Activated naive CD4-positive, alpha-beta T cell treated with anti-CD3 and anti-CD28 coated beads, Interleukin-2, amount 50 U/mL, for 72 hours (primary cell): ENCODE measurements at places on chromosomes 1 and 21. TPM values are rescaled to one million over a fixed set of nuclear protein-coding genes. Genes with fewer than 3 reads are reported as not detected.

ZNF684 gene
- total RNA-seq, result 13.3 TPM

ZBTB37 gene
- total RNA-seq, result 9.5 TPM

LDLRAD2 gene
- total RNA-seq, result 0.08 TPM

DNA sequence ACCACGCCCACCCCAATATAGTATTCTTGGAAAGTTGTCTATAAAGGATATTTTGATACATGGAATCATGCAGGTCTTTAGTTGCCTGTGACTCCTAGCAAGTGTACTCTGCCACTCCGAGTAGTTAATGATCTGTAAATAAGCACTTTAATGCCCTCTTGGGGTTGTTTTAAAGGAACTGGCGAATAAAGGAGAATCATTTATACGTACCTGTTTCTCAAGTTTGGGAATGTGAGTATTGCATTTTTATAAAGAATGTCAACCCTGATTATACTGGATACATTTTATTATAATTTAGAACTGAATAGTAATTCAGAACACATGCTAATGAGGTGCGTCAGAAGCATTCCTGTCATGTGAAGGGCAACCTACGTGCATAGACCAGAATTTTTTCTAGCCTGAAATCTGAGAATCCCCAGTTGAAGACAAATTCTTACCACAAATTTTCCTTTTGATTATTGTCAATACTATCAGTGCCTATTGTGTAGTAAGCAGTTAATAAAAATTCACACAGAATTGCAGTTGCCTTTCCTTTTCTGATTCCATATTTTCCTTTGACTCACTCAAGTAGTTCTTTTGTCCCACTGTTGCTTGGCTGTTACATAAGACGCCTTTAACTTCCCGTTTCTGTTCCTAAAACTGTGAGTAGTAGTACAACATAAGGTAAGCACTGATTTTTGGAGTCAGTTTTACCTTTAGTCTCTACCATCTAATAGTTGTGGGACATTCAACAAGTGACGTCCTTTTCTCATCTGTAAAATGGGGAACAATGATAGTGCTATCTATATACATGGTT lies 5.1 kb downstream of the AHCYL1 start:
- DNase-seq, result no peak

DNA sequence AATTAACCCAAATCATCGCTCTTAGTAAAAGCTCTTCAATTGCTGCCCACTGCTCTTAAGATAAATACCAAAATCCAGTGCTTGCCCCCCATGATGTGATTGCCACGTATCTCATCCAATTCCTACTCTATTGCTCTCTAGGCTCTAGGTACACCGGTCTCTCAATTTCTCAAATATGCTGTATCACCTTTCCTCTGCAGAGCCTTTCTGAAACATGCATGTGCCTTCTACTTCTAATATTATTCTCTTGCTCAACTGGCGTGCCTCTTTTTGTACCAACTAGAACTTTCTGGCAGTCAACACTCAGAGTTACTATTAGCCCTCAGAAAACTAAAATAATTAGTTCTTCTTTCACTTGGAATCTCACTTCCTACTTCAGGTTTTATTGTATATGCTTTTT lies 111.7 kb upstream of the LBR start:
- no peak for DNase-seq

DNA sequence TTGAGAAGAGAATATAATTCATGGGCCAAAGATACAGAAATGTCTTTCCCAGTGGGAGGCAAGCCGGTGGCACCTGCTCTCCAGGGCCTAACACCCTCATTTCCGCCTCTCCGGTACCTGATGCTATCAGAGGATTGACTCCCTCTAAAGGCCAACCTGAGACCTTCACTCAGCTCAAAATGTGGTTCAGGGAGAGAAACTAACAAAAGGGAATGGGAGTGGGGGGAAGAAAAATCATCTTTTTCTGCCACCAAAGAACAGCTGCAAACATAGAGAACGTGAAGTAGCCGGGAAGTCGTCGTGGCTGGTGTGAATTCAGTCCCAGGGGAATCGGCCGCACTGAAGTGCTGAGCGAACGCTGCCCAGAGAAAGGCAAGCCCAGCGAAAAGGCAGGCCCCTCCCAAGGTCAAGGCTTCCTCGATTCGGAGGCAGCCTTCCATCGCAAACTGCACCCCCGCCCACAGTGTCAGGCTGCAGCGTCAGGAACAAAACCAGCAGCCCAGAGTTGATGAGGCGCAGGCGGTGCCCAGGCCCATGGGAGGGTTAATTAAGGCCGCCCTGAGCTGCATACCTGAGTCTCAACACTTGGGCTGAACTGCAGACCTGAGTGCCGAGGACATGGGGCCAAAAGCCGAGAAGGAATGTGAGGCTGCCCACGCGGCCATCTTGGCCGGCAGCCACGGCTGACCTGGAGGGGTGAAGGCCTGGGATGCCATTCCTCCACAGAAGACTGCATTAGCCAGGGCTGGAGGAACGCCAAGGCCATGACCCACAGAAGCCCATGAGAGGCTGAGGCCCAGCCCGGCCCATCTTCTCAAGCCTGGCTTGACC lies 160.2 kb downstream of the PSMG1 start:
- no peak for DNase-seq

GRCh38 chr1:224540535-224540934 lies 75.6 kb upstream of the CNIH3 start:
- DNase-seq, result no peak

DNA sequence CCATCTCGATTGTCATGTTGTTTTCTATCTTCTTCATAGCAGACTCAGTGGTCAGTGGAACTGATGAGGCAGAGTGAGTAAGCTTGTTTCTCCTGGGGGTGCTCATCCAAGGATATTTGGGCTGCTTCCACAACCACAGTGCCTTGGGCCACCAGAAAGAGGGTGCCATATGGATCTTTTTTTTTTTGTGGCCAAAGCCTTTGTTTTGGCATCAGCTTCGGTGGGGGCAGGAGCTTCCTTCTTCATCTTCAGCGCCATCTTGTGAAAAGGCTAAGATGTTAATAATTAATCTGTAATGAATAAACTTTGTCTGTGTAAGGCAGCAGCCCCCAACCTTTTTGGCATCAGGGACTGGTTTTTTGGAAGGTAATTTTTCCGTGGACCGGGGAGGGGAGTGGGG lies 6.6 kb upstream of the PLPP3 start:
- DNase-seq, result no peak

DNA sequence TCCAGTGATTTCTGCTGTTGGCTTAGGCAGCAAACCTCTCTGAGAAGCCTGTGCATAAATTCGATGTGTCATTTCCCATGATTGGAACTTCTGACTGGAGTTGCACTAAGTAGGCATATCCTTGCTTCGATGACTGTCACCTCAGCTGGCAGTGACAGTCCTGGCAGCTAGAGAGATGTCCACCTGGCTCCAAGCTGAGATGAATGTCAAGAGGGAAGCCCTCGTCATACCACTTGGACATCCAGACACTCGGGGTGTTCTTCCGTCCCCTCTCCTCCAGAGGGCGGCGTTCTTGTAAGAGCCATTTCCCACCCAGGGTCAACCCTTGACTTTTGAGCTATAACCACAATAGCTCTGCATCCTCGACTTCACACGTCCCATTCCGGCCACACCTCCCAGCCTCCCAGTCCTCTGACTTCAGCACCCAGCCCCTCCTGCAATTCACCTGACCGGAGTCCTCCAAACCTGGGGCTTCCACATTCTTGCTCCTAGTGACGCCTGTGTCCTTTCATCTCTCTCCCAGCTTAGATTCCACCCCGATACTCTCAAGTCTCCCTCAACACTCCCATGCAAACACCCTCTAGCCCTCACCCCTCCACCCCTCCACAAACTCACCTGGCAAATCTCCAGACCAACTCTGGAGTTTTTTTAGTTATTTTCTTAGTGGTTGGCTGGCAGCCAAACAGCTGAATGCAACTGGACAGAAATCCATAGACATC lies 17.3 kb downstream of the CA6 start:
- no peak for DNase-seq

DNA sequence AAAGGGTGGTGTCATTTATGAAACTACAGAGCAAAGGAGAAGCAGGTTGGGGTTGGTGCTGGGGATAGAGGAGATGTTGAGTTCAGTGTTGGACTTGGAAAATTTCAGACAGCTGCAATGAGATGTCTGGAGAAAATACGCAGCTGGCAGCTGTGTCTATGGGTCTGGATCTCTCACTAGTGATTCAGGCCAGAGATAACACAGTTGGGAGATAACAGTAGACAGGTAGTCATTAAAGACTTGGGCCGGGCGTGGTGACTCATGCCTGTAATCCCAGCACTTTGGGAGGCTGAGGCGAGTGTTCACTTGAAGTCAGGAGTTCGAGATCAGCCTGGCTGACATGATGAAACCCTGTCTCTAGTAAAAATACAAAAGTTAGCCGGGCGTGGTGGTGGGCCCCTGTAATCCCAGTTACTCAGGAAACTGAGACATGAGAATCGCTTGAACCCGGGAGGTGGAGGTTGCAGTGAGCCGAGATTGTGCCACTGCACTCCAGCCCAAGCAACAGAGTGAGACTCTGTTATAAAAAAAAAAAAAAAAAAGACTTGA lies 2.5 kb upstream of the TFAP2E start:
- DNase-seq, result peak; percentile 20

GRCh38 chr1:241518476-241519307 lies 863 bp downstream of the FH start:
- no peak for DNase-seq

DNA sequence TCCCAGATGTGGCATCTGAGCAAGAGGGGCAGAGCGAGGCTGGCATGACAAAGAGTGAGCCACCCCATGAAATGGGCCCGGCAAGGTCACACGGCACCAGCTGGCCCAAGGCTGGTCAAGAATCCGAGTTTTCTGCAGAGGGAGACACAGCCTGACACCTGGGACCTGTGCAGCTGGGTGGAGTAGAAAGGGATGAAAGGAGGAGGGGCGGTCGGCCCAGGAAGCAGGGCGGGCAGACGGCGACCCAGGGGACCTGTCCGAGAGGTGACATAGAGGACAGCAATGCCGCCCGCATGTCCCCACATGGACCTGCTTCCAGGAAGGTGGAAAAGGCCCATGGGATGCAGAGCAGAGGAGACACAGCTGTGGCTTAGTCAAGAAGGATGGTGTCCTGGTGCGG lies 137.7 kb downstream of the PRDM16 start:
- DNase-seq, result no peak

DNA sequence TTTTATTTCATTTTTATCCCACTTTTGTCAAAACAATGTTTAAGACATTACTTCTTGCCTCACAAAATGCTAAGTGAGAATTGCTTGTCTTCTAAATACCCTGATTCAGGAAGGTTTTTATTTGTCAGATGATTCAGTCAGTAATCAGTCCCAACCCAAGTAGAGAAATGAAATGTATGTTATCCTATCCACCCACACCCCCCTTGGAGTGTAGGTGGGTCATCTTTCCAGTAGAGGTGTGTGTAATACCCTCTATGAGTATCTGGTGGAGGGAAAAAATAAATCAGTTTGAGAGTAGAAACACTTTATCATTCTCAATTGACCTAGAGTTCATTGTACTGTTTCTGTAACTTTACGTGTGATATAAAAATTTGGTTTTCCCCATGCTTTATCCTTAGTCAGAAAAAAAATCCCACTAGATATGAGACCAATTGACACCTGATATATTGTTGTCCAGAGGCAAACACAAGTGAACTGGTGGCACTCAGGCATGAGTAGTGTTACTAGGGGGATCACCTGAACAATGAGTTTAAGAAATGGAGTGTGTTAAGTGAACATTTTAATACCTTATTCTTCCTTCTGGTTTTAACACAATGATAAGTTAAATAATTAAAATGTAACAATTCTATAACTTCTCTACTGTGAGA lies 153.8 kb upstream of the C1orf105 start:
- DNase-seq, result no peak

GRCh38 chr1:205172729-205173366 lies 38.7 kb downstream of the DSTYK start:
- no peak for DNase-seq

DNA sequence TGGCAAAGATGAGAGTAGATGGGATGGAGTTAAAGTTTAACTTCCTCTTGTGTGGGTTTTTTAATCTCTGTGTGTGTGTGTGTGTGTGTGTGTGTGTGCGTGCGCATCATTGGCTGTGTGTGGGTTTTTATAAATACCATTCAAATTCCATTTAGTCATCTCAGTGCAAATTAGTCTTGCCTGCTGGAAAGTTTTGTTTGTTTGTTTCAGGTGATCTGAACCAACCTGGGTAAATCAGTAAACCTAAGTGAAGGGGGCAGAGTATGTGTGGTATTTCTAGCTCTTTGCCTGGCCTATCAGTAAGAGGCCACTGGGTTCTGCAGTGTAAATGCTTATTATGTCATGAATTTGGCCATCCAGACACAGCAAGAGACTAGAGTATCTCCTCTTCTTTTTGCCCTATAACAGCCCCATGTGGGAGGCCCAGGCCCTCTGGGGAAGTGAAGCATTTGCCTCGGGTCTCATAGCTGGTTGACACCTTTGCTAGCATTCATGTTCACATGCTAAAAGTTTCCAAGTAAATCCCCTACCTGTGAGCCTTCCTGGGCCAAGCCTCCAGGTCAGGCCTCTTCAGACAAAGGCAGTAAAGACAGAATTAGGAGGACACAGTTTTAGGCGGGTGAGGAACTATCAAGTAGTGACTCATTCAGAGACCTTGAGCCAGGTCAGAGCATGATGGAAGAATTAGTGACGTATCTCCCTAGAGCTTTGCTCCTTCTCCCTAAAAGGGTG lies 14.7 kb downstream of the INTS3 start:
- no peak for DNase-seq

- DNase-seq, result no peak
Measured at GRCh38 chr1:203631946-203632345, 5.3 kb downstream of the ATP2B4 start.

DNA sequence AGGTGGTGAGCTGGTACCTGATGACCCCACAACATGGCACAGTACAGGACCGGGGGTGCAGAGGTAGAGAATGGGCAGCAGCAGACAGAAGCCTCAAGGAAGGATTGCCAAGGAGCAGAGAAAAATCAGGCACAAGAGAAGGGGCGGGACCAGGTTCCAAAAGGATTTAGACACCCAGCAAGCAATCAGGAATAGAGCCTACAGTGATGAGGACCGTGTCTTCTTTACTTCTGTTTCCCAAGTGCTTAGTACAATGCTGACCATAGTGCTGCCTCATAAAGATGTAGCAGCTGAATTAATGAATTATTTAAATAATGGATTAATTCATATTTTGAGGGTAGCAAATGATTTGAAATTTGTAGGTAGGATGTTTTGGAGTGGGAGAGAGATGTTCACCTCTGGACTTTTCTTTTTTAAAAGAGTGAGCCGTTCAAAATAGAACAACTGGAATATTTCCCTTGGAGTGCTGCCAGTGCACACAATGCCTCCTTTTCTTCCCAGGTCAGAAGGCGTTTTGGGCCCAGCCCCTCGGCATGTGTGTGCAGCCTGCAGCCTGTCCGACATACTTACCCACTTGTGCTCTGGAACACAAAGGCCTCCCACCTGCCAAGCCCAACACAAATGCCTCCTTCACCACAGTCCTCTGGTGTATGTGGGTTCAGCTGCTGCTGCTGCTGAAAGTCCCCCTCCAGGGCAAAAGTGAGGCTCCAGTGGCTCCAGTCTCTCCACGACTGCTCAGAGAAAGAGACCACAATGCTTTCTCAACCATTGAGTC lies 19.6 kb downstream of the KANK4 start:
- DNase-seq, result no peak
